NCI-H146 (cell line): ENCODE measurements at places on chromosomes 11 and 22.

DNA sequence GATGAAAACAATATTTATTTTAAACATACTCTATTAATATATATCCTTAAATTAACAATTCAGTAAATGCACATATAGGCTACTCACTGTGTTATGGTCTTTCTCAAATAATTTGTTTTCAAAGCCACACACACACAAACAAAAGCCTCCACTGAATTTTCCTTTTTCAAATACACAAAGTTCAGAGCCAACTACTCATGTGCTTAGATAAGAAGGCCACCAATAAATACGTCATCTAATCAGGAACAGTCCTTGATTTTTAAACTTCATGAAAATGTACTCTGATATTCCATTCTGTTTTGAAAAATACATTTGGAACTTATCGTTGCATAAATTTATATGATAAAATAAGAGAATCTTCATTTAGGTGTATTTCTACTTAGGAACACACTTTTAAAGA is 26.0 kb downstream of the KBTBD3 start:
- no peak for DNase-seq

DNA sequence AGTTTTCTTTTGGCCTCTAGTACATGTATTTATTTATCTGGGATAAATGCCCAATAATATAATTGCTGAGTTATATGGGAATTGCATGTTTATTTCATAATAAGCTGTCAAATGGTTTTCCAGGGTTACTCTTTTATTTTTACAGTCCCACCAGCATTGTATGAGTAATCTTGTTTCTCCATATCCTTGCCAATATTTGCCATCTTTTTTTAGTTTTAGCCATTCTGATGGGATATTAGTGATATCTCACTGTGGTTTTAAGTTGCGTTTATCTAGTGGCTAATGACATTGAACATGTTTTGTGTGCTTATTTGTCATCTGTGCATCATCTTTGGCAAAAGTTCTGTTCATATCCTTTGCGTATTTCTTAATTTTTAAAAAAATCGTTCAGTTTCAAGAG is 372.8 kb upstream of the CCDC179 start:
- no peak for DNase-seq

- DNase-seq: no peak
Measured at GRCh38 chr11:19686234-19686633, 26.4 kb upstream of the NAV2 start.

GRCh38 chr11:127737499-127737898 is 736.9 kb upstream of the KIRREL3 start:
- DNase-seq: no peak

DNA sequence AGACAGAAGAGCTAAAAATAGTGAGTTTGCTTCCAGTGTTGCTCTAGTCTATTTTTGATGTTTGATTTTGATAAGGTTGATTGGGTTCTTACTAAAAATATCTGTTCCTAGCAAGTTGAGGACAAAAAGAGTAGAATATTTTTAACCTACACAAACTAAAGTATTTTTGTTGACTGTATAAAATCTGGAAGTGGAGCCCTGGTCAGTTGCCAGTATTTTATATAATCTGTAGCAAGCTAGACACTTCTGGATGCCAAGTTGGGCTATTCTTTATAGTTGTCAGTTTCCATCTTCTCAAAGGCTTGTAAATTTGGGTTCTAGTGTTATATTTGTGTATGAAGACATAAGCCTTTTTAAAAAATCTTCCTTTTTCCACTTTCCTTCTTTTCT is 56.7 kb downstream of the HSD17B12 start:
- DNase-seq: no peak

GRCh38 chr22:19998991-19999820 is 17.4 kb downstream of the ARVCF start:
- peak; percentile 80 for DNase-seq

- DNase-seq: no peak
Measured at GRCh38 chr22:22009661-22010060, 27.1 kb upstream of the TOP3B start.

DNA sequence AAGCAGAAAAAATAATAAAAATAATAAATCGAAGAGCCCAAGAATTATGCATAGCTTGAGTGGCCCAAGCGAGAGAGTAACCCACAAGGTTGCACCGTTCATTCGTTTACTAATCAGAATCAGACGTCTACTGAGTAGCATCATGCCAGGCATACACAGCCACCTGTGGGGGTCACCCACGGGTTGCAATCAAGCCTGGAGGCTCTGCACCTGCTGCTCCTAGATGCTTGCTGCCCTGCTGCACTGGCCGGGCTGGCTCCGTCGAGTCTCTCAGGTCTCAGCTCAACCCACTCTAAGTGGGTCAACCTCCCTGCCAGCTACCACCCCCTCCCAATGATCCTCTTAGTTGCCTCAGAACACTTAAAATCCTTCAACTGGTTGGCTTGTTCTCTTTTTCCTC is 2.0 kb upstream of the TESMIN start:
- DNase-seq: peak; percentile 38

DNA sequence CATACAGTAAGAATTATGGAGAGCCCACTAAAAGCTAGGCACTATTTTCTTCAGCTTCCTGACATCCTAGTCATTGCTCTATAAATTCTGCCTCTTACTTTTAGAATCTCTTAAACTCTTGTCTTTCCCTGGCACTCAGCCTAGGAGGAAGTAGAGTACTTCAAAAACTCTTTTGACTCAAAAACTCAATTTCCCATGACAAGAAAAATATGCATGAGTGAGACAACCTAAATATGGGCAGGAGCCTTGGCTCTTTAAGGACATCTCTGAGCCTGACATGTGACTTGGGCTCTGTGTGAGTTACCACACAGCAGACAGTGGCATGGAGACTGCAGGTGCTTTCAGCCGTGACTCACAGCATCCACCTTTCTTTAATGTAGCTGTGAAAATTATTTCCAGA is 97.5 kb upstream of the CCDC179 start:
- DNase-seq: no peak

DNA sequence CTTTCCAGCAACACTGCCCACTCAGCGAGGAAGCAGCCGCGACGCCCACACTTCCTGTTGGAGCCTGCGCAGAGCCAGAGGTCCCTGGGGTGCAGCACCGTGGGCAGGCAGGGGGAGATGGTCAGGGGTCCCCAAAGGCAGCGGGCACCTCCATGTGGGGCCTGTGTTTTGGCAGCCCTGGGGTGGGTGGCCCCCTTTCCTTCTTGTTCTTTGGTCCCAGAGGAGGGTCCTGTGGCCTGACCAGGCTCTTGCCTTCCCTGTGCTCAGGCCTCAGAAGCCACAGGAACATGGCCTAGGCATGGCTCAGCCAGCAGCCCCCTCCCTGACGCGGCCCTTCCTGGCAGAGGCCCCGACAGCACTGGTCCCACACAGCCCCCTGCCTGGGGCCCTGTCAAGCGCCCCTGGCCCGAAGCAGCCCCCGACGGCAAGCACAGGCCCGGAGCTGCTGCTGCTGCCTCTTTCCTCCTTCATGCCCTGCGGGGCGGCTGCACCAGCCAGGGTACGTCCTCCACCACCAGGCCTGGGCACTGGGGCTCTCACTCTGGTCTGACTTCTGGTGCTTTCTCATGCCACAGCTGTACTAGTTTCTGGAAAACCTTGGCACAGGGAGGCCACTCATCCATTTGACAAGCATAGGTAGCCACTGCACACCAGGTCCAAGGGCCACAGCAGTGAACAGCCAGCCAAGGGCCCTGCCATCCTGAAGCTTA is 47.1 kb downstream of the PISD start:
- DNase-seq: no peak

- no peak for DNase-seq
Measured at GRCh38 chr22:17100621-17101020, 15.8 kb downstream of the IL17RA start.

- no peak for DNase-seq
Measured at GRCh38 chr11:13333456-13333957, 55.9 kb downstream of the BMAL1 start.

GRCh38 chr11:12802418-12803085 is 128.3 kb downstream of the TEAD1 start:
- peak; percentile 96 for DNase-seq

- no peak for DNase-seq
Measured at GRCh38 chr11:117704395-117705100, 92.5 kb downstream of the DSCAML1 start.

- DNase-seq: peak; percentile 37
Measured at GRCh38 chr11:86594746-86595145, 77.7 kb downstream of the ME3 start.

GRCh38 chr11:13954591-13954990 is 7.9 kb upstream of the SPON1 start:
- DNase-seq: no peak

GRCh38 chr11:97754976-97755375 is 1265.8 kb upstream of the CNTN5 start:
- no peak for DNase-seq

- no peak for DNase-seq
Measured at GRCh38 chr11:132873841-132874240, 658.5 kb downstream of the OPCML start.

DNA sequence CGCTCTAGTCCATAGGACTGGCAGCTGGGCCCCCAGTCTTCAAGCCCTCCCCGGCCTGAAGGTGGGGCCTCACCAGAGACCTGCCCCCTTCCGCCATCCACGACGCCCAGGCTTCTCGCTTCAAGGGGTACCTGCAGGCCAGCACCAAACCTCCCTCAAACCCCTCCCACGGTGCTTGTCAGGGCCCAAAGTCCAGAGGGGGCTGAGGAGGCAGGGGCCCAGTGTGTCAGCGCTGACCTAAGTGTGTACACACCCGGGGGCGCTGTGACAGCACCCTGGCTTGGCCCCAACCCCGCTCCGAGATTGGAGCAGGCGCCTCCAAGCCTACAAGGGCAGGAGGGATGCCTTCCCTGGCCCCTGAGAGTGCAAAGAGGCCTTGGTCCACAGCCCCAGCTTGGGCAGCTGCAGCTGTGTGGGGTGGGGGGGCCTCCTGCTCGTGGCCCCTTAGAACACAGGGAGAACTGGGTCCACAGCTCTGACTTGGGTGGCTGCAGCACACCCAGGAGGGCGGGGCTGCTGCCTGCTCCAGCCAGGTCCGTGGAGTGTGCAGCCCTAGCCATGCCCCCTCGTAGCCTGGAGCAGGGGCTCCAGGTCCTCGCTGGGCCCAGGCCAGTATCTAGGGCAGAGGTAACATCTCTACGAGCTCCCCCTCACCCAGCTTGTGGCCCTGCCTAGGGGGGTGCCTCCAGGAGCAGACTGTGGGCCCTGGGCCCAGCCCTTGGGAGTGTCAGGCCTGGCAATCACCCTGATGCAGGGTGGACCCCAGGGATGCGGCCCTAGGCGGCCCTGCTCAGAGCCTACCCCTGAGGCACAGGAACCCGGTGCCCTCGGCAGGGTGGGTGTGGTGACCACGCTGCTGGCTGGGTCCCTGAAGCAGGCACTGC is 4.9 kb downstream of the SBF2 start:
- no peak for DNase-seq

DNA sequence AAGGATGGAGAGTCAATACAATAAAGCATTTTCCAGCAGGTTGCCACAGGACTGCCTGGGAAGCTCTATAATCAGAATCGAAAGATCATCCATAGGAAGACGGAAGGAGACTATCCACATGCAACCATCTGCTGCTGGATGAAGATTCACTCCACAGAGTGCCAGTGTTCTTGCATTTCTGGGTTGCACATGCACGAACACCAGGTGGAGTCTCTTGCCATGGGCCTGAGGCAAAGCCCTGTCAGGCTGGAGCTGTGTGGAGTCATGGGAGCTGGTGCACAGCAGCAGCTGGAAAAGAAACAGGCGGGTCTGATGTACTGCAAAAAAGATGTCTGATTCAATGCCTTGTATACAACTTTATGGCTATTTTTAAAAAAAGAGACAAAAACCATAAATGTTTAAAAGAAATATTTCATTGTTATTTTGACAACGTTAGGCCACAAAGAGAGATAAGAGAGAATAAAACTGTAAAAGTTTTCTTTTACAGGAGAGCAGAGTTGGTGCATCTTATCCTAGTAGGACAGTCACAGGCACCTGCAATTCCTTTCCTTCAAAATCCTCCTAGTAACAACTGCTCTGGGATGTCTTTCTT is 12.9 kb upstream of the FAT3 start:
- DNase-seq: peak; percentile 36

- DNase-seq: no peak
Measured at GRCh38 chr11:58742981-58743880, 11.5 kb upstream of the GLYAT start.

- no peak for DNase-seq
Measured at GRCh38 chr22:30210235-30210909, 36.2 kb downstream of the LIF start.

- DNase-seq: no peak
Measured at GRCh38 chr11:60252213-60253108, 9.5 kb upstream of the MS4A4E start.

GRCh38 chr22:49887702-49888101 is 30.5 kb downstream of the ALG12 start:
- no peak for DNase-seq

GRCh38 chr11:104306862-104307474 is 143.0 kb upstream of the PDGFD start:
- DNase-seq: no peak

DNA sequence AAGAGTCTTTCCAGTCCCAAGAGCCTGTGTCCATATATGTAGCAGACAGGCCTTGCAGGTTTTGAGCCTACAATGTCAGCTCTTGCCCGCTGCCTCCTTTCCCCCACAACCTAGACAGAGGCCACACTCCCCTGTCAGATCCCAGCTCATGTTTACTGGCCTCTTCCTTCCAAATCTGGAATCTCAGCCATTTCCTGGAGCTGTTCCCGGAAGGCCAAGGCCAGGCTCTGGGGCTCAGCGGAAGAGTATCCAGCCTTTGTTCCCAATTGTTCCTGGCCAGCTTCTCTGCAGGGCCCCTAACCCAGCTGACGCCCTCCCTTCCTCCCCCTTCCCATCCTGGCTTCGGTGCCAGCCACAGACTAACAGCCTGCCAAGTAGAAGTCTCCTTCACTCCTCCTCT is 1.0 kb upstream of the ROBO4 start:
- DNase-seq: no peak

DNA sequence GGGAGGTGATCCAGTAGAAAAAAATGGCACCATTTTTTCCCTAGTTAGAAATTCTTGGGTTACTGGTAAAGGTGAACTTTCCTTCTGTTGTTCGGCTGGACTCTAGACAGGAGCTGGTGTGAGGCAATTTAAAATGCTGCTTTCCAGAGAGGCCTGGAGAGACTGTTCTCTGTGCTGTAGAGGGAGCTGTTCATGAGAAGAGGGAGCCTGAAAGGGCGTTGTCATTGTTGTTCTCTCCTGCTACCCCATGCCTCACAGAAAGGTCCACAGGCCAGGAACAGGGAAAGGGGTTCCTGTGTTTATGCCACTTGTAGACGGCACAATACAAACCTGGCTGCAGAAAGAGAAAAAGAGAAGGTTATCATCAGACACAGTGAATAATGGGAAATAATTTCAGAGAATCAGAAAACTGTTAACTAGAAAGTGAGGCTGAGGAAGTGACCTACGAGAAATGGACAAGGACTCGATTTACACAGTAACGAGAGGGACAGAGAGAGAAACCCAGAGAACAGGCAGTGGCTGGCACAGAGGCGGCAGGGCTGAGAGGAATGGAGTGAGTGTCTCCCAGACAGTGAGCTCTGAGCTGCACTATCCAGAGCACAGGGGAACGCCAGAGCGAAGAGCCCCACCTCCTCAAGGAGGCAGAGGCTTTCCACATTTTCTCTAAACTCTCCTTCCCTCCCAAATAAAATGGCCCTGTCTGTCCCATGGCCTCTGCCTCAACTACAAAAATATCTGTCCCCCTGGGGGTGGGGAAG is 109.2 kb downstream of the RRM1 start:
- DNase-seq: no peak

- DNase-seq: no peak
Measured at GRCh38 chr11:42077794-42078193, 618.3 kb upstream of the LRRC4C start.
